ENCODE measurements at places on chromosomes 11 and 22.

- DNase-seq = no peak
These were observed 150.7 kb downstream of the MYO18B start for GRCh38 chr22:25892678-25893077.

- DNase-seq = no peak
These were observed 563.0 kb downstream of the MIAT start for GRCh38 chr22:27220339-27220738.

GRCh38 chr11:133552938-133553337, 20.6 kb upstream of the OPCML start:
- DNase-seq = no peak

- DNase-seq = no peak
These were observed 1031.8 kb downstream of the NTM start for GRCh38 chr11:132402071-132402684.

DNA sequence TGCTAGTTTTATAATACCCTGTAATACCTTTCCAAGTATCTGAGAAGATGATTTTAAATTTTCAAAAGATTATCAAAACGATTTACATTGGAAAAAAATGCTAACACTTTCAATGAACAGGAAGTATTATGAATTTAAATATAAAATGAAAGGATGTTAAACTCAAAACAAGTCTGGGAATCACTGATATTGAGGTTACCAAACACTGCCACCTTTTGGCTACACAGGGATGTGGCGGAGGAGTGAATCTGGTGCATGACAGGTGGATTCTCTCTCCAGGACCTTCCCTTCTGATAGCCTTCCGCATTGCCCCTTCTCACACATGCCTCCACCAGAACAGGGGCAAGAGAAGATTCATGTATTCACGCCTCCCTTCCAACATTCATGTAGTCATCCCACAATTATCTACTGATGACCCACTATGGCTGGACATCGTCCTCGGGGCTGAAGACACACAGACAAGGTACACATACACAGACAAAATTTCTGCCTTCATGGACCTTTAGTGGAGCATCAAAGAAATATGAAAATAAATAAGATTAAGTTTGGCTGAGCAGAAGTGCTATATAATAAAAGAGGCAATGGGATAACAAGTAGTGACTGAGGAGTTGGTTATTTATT, 34.7 kb downstream of the ATG16L2 start:
- peak; percentile 4 for DNase-seq

GRCh38 chr11:127670374-127671119, 670.0 kb upstream of the KIRREL3 start:
- DNase-seq = no peak

- no peak for DNase-seq
These were observed 1.1 kb upstream of the RASSF10 start for GRCh38 chr11:13008061-13008435.

DNA sequence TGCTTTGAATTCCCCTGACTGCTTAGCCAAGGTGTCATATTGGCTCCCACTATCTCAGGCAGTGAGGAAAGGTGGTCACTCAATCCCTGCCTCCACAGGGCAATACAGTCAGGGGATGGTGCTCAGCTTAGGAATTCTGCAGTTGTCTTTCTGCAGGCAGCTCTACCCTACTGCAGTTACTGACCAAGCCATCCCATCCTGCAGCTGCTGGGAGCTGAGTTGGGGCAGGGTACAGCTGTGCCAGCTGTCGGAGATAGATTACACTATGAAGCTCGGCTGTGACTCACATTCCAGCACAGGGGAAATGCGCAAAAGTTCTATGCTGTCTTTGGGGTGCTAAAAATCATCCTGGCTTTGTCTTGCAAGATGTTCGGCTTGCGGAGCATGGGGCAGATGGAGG, 4.4 kb upstream of the DAGLA start:
- DNase-seq = no peak

- DNase-seq = no peak
These were observed 202.8 kb upstream of the SEZ6L start for GRCh38 chr22:25966448-25966913.

DNA sequence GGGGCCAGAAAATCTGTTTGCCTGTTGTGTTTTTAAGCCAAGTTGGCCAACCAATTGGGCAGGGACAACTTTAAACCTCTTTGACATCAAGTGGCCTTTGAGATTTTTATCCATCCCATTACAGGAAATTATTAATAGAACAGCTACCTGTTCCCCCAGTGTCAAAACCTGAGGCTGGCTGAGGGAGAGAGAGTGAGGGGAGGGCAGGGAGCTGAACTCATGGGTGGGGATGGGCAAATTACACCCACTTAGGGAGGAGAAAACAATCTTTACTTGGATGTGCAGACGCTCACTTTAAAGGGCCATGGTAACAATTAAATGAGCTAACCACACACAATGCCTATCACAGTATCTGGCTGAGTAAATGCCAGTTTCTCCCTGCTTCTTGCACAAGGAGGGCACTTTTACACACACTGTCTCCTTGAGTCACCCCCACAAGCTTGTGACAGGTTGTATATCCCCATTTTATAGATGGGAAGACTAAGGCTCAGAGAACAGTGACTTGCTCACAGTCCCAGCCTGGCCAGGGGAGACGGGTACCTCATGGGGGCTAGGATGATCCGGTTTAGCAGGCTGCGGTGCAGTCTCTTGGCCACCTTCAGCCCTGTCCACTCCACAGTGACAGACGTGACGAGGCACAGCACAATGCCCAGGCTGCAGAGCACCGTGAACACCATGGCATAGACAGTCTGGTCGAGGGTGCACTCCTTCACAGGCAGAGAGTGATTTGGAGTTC, 17.8 kb upstream of the KCNJ11 start:
- DNase-seq = no peak

DNA sequence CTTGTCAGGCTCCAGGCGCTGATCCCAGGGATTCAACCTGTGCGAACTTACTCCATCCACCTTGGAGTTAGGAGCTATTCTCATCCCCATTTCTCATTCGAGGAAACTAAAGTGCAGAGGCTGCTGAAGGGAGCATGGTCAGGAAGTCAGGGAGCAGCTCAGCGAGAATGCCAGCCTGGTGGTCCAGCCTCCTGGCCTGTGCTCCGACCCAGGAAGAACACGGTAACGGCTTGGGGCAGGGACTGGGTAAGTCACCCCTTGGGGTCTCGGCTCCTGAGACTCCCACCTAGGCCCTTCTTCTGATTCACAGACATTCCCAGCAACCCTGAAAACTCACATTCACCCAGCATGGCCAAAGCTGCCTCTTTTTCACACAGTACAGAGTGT, 132.8 kb downstream of the CRYBB2 start:
- DNase-seq = no peak

DNA sequence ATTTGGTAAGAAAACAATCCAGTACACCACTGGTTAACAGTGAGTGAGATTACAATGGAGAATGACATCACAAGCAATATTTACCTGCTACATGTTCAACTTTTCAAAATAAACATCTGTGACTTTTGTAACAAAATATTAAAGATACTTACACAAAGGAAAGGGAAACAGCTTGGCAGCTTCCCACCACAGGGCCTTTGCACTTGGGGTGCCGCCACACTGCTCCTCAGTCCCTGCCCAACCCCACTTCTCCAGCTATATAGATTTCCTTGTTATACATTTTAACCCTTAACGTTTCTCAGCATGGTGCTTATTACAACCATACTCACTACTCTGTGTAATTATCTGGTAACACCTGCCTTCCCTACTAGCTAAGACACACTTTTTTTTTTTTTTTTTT, 10.9 kb downstream of the KMT5B start:
- no peak for DNase-seq

DNA sequence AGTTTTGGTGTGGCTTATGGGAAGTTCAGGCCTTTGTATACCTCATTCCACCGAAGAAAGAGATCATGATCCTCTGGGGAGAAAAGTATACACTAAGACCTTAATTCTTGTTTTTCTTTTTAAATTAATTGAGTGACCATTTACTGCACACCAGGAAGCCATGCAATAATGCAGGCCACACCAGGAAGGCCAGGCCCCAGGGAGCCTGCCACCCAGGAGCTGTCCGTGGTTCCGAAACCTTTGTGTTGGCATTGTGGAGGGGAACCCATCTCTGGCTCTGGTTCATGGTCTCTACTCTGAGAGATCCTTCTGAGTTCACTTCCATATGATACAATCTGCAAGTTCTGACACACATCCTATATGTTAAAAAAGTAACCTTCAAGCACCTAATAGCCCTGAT, 291.8 kb downstream of the MIAT start:
- DNase-seq = no peak

DNA sequence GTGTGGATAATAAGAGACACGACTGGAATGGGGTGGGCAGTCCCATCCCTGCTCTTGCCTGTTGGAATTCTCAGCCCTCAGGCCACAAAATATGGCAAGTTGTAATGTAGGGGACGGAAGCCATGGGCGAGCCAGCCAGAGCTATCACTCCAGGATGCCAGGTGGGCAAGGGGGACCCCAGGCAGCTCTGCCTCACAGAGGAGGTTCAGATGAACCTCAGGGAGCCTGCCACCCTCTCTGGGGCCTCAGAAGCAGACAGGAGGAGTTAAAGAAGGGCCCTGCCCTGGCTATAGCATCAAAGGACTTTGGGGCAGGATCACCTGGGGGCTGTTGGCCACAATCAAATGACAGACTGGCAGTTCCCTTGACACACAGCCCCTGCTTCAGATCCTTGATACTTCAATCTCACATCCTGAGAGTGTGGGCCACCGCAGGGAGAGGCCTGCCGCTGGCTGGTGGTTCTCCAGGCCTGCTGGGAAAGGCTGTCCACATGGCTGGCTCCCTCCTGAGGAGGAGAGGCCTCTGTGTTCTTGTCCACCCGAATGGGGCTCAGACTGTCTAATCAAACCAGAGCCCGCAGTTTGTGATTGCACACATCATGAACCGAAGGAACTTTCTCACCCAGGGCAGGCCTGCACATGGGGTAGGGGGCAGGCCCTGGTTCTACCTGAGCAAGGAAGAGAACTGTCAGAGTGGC, 31.4 kb downstream of the IGLL1 start:
- no peak for DNase-seq

- DNase-seq = no peak
These were observed 77.5 kb upstream of the PITPNB start for GRCh38 chr22:27996529-27996925.

- no peak for DNase-seq
These were observed 31.9 kb upstream of the IGLL5 start for GRCh38 chr22:22855617-22856308.

DNA sequence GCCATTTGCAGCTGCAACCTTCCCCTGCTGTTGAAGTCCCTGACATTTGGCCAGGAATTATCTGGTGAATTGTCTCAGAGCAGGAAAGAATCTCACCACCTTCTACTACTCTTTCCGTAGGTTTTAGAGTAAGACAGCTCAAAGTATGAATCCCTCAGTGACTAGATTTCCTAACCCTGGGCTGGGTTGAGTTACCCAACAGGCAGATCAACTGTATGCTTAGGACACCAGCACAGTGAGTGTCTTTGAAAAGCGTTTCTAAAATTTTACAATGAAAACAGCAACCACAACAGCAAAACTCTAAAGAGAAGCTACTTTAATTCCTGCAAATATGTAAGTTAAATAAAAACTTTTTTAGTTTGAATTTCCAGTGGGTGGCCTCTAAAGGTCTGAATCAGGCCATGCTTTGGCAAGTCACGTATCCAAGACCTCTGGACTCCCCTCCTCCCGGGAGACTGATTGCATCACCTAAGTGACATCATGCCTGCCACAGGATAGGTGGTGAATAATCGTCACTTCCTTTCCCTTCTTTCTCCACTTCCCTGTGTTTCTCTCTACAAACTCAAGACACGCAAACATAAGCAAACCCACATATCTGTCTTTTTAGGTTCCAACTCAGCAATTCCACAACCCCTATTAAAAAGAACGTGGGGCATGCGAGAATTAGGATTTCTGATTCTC, 7.8 kb downstream of the OR8B12 start:
- no peak for DNase-seq

GRCh38 chr11:65918211-65919140, at the start of gene C11orf68:
Gene C11orf68 (minus strand): TSS chr11:65919062. CDS start chr11:65919031, 31 bp downstream.
- DNase-seq = no peak

DNA sequence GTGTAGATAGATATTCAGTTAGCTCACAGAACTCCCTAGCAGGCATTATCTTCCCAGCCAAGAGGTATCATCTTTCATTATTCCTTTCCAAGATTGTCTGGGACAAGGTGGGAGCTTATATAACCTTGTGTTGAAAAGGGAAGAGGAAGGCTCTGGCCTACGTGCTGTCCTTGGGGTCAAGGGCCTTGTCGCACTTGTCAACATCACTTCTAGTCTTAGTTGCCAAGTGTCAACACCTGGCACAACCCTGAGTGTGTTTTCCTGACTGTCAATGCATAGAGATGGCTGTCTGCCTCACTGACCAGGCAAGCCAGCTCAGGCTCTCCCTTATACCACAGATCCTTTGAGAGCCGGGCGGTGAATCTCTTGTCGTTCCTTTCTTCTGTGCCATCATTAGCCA, 331.9 kb downstream of the CNTN5 start:
- no peak for DNase-seq

GRCh38 chr22:46055181-46055875, 78.4 kb upstream of the WNT7B start:
- no peak for DNase-seq

GRCh38 chr11:43518408-43519160, 159.9 kb downstream of the TTC17 start:
- no peak for DNase-seq

DNA sequence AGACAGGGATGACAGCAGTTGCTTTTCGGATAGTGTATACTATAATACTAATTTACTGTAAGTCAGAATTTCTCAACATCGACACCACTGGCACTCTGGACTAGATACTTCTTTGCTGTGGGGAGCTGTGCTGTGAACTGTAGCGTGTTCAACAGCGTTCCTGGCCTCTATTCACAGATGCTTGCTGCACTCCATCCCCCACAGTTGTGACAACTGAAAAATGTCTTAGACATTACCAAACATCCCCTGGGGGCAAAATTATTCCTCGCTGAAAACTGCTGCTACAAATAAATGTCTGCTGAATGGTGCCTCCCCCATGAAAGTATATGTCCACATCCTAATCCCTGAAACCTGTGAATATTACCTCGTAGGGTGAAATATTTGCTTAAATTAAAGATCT, 7.5 kb upstream of the SLC15A3 start:
- DNase-seq = no peak

GRCh38 chr11:86941871-86942599, 13.2 kb downstream of the FZD4 start:
- DNase-seq = no peak

DNA sequence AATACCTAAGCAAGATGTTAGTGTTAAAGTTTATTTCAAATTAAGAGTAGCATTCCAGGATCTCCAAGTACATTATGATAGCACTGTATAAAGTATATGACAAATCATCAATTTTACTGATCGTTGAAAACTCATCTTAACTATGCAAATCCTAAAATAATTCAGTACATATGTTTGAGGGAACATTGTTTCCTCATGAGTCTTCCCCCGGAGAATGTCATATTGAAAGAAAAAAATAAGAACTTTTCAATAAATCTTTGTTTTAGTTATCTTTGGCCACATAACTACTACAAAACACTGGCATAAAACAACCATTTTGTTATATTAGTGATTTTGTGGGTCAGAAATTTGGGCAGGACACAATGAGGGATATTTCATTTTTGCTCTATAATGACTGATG, 135.4 kb downstream of the METTL15 start:
- no peak for DNase-seq

- DNase-seq = no peak
These were observed 94.3 kb upstream of the ZC3H12C start for GRCh38 chr11:109998921-109999320.

All from NCI-H446 treated with DMSO at 0.1 percent for 48 hours (cell line).